ENCODE measurements at places on chromosomes 12 and 14.

- no peak for DNase-seq
Measured at GRCh38 chr14:73460691-73461127, 2.4 kb upstream of the NUMB start.

DNA sequence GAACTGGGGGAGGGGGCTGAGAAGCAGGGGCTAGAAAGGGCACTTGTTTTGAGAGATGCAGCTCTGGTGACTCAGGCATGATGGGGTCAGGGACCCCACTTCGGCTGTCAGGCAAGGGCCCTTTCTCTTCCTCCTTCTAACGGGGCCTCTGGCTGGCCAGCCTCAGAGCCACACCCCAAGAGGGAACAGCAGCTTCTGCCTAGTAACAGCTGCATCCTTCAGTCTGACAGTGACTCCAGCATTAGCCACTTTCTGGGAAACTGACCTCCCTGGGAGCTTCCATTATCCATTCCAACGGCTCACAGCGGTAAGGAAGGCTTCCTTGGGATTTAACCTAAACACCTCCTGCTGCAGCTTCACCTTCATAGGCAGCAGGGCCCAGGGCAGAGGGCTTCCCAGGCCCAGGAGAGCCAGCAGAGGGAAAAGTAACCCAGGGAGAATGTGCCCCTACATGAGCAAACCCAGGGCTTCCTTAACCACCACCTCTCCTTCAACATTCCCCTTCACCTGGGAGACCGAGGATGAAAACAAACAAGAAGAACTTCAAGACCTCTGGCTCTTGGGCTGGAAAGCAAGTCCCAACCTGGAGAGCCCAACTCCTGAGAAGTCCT, 2.7 kb downstream of the NCKAP5L start:
- no peak for DNase-seq

GRCh38 chr12:47870175-47870781, 34.5 kb downstream of the VDR start:
- DNase-seq, result no peak

DNA sequence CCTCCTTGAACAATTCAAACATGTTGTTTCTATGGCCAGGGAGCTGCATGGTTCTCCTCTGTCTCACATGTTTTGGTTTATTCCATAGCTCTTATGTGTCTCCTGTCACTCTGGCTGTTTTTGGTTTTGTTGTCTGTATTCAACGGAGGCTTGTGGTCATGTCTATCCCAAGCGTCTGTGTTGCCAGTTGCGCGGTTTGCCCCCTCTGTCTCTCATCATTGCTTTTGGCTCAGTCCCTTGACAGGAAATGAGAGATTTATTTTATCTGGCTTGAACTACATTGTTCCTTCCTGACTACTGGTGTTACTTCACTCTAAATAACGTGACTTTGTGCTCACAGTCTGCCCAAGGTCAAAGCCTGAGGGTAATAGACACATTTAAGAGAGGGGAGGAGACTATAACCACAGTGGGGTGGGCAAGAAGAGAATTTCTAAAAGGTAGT, 96.4 kb upstream of the SOX5 start:
- no peak for DNase-seq

DNA sequence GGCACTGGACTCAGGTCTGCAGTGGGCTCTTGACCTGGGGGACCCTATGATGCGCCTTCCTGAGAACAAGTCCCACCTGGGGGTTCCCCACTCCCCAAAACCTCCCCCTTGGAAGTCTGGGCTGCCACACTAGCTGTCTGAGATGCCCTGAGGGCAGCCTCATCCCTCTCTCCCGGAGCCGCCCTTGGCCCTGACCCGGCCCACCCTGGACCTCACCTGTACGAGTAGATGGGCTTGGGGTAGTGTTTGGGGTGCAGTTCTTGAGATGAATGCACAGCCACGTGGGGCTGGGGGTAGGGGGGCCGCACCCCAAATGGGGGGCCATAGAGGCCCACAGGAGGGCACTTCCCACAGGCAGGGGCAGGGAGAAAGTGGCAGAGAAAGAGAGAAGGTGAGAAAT, 21.9 kb downstream of the FOXN4 start:
- DNase-seq, result no peak

DNA sequence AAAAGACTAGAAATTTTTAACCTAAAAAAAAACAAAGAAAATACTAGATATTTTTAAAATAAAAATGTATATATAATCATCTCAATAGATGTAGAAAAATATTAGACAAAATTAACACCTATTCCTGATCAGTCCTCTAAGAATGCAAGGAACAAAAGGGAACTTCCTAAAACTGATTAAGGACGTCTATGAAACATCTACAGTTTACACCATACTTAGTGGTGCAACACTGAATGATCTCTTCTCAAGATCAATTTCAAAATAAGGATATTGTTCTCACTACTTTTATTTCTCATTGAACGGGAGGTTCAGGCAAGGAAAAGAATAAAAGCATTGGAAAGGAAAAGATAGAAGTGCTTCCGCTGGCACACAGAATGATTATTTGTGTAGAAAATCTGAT, 16.0 kb downstream of the OLR1 start:
- DNase-seq, result no peak

DNA sequence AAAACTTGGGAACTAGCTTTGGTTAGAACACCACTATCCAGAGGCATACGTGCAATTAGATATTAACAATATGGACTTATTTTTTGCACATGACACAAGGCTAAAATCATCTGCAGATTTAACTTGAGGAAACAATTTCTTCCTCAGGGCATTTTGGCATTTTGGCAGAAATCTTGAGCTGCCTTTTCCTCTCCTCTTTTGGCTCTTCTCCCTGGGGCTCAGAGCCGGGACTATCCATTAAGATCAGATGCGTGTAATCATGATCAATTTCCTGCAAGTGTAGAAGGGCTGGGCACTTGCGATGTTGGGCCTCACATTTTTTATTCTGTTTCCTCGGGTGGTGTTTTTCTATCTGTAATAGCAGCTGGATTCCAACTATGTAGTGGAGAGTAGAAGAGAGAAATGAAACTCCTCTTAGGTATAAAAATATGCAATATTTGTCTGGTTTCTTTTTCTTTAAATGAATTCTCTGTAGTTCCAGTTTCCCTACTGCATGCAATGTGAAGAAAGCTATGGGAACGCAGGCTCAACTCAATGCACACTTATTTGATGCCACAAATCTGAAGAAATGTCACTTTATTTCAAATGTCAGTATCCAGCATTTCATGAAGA, 1010.8 kb downstream of the FLRT2 start:
- DNase-seq, result no peak

GRCh38 chr14:31229009-31229408, 21.4 kb upstream of the HECTD1 start:
- no peak for DNase-seq

GRCh38 chr14:33745163-33745562, 205.7 kb downstream of the EGLN3 start:
- no peak for DNase-seq

DNA sequence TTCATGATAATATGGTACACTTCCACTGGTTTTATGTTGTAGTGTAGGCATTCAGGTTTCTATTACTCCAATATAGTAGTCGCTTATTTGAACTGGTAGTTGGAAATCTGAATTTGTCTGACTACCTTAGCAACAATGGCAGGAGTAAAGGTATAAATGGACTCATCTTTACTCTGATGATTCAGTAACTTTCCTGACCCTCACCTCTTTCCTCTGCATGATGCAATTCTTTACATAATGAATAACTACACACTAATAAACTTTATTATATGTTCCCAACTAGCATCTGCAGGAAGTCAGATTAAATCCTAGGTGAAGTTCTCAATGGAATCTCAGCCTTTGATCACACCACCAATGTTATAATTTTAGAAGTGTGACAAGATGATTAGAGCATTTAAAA, 70.5 kb upstream of the ATP2B1 start:
- no peak for DNase-seq

GRCh38 chr12:46858368-46858767, 32.6 kb upstream of the SLC38A4 start:
- DNase-seq, result no peak

DNA sequence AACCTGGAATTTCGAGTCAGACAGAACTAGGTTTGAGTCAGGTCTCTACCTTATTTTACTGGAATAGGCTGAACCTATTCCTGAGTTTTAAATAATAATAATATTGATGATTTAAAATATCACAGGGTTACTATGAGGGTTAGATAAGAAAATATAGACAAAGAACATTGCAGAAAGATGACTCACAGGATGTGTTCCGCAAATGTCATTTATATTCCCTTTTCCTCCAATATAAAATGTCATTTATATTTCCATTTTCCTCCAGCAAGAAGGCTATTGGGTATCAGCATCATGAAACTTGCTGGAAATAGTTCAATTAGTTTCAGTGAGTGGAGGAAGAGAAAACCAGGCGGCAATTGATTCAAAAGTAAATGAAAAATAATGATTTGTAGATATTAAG, 163.9 kb upstream of the RASSF8 start:
- no peak for DNase-seq

DNA sequence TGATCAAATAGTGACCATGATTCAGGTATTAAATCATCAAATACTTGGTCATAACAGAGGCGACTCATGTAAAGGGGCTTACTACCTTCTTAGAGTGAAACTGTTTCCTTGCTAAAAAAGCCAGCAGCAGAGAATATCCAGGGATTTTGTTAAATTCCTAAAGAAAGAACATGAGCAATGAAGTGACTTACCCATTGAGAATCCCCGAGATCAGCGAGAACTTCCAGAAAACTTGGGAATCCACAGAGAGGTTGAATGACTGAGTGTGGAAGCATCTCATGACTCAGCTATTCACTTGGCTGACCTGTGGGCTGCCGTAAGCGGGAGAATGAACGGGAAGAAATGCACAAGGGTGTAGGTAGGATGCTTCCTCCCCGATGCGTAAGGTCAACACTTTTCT, 85.3 kb upstream of the KCNA1 start:
- no peak for DNase-seq

DNA sequence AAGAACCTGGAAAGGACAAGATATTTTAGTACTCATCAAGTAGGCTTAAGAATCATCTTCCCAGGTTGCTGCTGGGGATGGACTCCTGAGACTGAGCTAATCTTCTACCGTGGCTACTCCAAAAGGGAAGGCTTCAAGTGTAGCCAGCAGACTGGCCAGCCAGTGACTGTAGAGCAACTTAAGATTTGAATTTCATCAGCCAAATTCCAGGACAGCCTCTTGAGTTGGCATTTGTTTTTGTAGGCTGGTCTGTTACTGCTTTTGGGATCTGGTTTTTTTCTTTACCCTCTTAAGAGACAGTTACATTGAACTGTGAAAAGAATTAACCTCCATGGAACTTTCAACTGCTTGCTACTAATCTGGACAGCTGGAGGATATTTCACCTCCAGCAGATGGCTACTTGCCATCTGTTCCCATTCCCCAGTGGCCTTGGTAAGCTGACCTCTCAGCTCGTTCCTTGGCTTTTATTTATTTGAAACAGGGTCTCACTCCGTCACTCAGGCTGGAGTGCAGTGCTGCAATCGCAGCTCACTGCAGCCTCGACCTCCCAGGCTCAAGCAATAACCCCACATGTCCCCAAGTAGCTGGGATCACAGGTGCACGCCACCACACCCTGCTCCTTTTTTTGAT, 20.7 kb downstream of the VTI1B start:
- no peak for DNase-seq

DNA sequence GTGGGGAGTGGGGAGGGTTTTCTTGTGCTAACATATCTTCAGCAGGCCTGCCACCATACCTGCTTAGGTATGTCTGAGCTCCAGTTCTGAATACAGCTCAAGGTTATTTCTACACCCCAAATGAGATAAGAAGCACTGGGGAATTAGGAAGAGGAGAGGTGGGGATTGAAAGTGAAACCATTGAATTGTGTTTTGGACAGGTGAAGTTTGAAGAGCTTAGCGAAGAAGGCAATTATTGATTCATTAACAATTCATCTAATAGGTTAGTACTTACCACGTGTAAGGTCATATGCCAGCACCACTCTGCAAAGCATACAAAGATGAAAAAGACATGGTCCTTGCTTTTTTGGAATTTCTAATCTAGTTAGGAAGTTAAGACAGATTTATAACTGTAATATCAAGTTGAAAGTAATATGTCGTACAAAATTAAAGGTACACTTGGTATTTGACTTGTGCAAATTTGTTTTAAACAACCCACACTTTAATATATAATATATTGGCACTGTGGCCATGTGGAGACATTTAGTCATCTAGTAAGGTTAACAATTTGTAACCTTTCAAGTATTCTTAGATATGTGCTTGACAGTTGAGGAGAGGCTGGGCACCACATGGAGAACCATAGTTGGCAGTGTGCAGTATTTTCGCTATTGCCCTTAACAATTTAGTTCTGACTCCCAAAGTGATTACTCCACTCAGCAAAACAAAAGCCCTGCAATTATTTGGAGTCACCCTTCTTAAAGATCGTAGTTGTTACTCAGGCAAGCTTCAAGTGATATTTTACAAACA, 3.6 kb downstream of the SMCO3 start:
- DNase-seq, result no peak

- no peak for DNase-seq
Measured at GRCh38 chr14:64178814-64179213, 115.4 kb downstream of the ESR2 start.

DNA sequence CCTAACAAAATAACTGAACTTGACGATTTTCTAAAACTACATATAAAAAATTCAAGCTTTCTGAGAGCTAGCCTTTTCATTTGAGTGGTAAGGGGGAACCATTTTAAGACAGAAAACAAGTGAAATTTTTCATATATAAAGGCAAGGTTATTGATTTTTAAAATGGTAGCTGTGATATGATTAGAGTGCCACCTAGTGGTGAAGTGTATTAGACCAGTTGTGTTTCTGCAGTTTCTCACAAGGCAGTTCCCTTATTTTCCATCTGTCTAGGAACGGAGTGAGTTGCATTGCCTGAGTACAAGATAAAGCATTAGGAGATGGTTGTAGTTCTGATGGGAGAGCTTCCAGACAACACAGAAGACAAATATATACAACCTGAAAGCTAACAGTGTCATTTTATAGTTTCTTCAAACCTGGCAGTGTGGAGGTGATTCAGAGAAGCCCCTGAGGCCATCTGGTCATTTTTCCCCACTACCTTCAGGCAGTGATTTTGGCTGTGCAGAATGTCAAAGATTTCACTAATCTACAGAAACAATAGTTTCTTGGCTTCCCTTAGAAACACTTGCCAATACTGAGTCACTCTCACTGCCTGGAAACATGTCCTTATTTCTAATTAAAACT, 180.8 kb downstream of the C12orf50 start:
- DNase-seq, result no peak

GRCh38 chr12:123134826-123135225, 16.1 kb downstream of the PITPNM2 start:
- DNase-seq, result no peak

- DNase-seq, result no peak
Measured at GRCh38 chr12:56933826-56934625, at the start of gene SDR9C7. SDR9C7 (minus strand) TSS chr12:56934408; CDS start chr12:56934261, 147 bp downstream.

- DNase-seq, result no peak
Measured at GRCh38 chr12:7042842-7043241, 17.7 kb upstream of the C1S start.

DNA sequence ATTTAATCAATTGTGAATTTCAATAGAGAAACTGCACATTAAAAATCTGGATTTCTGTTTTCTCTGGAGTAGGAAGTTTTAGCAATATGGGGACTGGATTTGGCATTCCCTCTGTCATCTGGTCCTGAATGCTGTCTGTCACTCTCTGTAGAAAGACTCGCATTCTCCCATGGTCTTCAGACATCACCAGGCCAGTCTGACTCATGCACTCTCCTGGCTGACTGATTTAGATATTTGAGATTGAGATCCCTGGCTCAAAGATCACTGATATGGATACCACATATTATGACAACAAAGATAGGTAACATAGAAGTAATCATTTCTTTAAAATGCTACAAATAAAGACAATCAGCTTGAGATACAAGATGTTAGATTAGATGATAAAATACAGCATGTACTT, 524.5 kb downstream of the GALC start:
- no peak for DNase-seq

Data from stimulated activated CD4-positive, alpha-beta T cell treated with anti-CD3 and anti-CD28 coated beads, TNF-alpha, amount 100 ng/mL, for 48 hours (primary cell).